LNCaP clone FGC (cell line): ENCODE measurements at places on chromosomes 11 and 22.

DNA sequence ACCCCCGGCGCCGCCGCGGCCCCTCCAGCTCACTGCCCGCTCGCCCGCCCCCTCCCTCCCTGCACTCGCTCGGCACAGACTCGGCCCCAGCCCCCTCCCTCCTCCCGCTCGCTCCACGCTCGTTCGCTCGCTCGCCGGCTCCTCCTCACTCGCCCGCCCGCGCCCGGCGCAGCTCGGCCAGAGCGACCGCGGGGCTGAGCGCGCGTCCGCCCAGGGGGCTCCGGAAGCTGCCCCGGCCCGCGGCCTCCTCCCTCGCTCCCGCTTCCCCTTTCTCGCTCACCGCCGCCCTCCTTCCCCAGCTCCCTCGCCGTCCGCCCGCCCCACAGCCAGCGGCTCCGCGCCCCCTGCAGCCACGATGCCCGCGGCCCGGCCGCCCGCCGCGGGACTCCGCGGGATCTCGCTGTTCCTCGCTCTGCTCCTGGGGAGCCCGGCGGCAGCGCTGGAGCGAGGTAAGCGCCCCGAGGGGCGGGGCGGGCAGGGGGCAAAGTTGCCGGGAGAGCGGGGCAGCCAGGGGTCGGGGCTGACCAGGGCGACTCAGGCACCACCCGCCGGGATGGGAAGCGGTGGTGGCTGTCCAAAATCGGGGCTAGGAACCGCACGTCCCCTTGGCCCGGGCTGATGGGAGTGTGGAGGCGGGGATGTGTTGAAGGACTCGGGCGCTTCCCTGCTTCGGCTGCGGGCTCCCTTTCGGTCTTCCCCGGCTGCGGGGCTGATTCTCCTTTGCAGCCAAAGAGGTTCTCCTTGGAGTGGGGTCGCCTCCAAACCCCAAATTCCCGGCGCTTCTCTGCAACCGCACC is at the start of gene SEZ6L:
SEZ6L (plus strand) TSS at position 148 of the 797 bp plus-strand sequence; CDS start at position 356, 208 bp downstream.
- no peak for DNase-seq

- no peak for DNase-seq
Measured at GRCh38 chr22:34847072-34847471, 218.9 kb upstream of the ISX start.

GRCh38 chr11:40514124-40514523 is 945.3 kb downstream of the LRRC4C start:
- DNase-seq, result peak; percentile 90

DNA sequence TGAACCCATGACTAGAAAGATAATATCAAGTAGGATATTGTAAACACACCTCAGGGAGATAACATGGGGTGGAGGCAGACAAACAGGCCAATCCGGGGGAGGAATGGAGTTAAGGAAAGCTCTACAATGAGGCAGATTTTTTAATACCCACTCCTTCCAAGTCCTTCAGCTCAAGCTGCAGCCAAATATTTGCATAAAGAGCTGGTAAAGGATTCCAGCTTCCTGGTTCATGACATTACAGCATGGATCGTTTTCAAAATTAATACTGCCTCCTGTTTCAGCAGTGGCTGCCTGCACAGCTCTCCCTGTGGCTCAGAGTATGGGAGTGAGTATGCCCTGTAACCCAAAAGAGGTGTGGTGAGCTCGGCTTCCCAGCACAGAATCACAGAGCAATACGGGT is 5.1 kb downstream of the POU2AF3 start:
- DNase-seq, result peak; percentile 100

DNA sequence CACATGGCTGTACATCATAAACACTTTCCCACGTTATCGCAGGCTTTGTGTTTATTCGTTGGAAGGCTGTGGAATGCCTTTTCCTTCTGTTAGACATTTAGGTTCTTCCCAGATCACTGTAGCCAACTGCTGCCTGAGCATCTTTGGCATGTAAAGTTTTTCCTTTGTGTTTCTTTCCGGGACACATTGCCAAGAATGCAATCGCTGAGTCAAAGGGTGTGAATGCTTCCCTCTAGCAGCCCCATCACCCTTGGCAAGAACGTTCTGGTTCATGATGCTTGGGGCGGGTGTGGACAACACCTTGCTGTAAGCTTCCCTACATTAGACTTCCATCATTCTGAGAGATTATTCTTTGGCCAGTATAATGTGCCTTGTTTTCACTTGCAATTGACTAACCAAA is 136.2 kb downstream of the OSBP2 start:
- peak; percentile 65 for DNase-seq

GRCh38 chr11:104830508-104830907 is 67.8 kb downstream of the CASP12 start:
- no peak for DNase-seq

DNA sequence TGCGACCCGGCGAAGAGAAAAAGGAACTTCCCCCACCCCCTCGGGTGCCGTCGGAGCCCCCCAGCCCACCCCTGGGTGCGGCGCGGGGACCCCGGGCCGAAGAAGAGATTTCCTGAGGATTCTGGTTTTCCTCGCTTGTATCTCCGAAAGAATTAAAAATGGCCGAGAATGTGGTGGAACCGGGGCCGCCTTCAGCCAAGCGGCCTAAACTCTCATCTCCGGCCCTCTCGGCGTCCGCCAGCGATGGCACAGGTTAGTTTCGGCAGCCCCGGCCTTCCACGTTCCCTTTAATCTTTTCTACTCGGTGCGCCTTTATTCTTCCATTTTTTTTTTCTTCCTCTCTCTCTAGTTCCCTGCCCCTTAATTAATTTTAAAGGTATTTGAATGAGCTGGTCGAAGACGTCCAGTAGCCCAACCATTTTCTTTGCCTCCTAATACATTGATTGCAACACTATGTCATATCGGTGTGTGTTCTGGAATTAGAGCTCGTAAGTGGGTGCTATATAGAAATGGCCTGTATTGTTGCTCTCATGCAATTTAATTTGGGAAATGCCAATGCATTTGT is 537 bp downstream of the EP300 start:
- DNase-seq, result no peak

DNA sequence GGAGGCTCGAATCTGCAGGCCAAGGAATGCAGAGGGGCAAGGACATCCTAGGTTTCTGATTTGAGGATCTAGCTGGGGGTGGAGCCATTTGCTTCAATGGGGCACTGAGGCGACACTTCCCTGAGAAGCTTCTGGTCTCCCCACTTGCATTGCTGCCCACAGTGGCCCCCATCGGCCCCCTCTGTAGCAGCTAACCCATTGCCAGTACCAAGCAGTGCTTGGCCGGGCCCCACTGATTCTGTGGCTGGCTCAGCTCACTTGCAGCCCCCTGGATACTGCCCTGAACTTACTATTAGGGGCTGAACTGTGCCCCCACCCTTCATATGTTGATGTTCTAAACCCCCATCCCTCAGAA is 42.9 kb upstream of the SHISAL1 start:
- no peak for DNase-seq

DNA sequence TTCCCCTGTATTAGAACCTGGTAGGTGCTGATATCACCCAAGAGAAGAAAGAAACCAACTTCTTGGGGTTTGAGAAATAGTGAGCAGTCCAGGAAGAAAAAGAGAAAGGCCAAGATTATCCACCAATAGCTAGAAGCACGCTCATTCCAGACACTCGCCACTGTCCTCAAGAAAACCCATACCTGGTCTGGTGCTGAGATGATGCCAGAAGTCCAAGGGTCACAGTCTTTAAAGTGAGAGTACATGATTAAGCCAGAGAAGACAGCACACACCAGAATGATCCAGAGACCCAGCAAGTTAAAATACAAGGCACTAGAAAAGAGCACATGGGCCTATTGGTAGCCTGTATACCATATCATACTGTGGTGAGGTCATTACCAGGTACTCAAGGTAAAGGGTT is 23.6 kb downstream of the SLC5A12 start:
- DNase-seq, result no peak

- no peak for DNase-seq
Measured at GRCh38 chr11:79342686-79343085, 98.1 kb downstream of the TENM4 start.

DNA sequence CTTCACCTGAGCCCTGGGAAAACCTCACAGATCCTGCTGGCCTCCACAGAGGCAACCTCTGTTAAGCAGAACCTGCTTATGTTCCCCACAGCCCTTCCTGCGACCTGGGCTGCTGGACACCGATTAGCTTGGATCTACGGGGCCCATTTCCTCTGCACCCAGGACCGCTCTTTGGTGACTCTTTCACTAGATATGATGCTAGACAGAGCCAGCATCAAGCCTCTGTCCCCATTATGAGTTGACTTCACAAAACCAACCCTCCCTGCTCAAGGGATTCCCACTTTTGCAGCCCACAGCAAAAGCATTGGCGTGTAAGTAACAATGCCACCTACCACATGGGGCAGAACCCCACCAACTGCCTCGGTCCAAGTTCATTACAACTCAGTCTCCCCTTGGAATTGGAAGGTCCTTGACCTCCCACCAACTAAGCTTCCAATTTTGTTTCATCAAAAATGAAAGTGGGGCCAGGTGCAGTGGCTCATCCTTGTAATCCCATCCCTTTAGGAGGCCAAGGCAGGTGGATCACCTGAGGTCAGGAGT is 15.2 kb upstream of the TMPRSS4 start:
- DNase-seq, result no peak

DNA sequence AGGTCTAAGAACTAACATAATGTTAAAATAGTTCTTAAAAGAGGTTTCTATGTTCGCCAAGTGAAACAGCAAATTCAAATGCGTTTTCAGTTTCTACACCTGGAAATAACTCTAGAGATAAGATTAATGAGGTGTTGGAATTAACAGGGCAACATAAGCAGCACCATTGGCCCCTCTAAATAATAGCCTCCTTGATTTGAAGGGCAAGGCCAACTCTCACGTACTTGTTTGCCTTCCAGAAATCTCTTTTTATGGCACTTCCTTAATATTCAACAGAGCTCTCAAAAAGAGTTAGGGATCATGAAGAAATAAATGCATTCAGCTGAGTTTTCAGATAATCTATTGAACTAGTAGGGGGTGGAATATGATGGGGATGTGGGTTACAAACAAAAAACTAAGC is 80.9 kb downstream of the AASDHPPT start:
- DNase-seq, result no peak

GRCh38 chr11:65026810-65027209 is 429 bp upstream of the SNX15 start:
- no peak for DNase-seq

DNA sequence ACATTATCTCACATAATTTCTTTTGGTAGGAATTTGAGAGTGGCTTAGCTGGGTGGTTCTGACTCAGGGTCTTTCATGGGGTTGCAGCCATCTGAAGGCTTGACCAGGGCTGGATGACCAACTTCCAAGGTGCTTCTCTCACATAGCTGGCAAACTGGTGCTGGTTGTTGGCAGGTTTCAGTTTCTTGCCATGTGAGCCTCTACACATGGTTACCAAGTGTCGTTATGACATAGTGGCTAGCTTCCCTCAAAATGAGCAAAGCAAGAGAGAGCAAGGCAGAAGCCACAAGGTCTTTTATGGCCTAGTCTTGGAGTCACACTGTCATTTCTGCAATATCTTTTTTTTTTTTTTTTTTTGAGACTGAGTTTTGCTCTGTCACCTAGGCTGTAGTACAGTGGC is 4.2 kb upstream of the TFIP11 start:
- no peak for DNase-seq

GRCh38 chr11:45754261-45754709 is 50.7 kb upstream of the SLC35C1 start:
- no peak for DNase-seq

DNA sequence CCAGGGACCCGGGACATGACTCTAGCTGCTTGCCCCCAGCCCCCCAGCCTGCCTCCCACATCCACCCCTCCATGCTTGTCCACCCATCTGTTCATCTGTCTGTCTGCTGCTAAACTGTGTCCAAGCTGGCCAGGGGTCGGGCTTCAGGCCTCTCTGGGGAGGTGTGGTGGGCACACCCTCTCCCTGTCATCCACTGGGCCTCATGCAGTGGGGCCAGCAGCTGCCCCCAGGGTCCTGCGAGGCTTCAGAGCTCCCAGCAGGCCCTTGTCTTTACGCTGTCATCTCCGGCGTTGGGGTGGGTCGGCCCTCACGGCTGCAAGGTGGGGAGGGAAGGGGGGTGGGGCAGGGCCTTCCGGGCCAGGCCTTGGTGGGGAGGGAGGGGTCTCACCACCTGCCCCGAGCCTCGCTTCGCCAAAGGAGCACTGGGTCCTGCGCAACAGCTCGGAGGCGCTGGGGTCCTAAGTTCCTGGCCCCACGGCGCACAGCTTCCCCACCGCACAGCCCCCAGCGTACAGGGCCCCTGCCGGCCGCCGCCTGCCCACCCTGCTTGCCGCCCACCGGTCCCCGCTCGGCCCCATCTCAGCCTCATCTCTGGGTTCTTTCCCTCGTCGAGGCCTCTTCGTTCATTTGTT is 26.7 kb downstream of the MOB2 start:
- DNase-seq, result no peak

- no peak for DNase-seq
Measured at GRCh38 chr22:49007013-49007653, 820.5 kb downstream of the BRD1 start.
